ENCODE measurements at places on chromosomes 2 and 18.
A peak's percentile ranks its signal among the peaks of the same experiment; 100 is the strongest.

DNA sequence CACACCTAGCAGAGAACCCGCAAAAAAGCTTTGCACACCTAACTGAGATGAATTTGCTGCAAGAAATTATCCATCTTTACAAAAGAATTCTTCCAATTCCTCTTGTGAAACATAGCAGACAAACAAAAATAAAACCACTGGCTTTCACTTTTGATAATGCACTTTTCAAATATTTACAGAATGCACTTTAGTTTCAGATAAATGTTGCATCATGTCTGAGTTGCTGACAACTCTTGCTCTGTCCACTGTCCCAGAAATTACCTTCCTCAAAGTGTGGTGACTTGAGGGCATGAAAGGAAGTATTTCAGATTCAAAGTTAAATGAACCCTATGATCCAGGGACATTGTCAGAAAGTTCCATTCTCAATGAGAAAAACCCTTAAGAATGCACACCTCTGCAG lies 256.2 kb upstream of the PARD3B start:
- no peak for DNase-seq

DNA sequence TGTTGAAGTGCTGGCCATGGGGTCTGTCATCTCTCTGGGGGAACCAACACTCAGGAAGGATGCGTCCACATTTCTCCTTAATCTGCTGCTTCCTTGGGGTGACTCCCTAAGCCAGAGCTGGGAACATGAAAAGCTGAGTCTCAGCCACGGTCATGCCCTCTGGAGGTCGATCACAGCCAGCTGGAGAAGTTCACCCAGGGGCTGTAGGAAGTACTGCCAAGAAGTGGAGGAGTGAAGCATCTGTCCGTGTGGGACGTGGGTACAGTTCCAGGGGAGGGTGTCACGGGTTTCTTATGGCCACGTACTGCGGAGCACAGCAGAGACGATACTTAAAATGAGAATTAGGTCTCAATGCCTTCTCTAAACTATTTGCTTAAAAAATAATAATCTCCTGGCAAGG lies 42.4 kb upstream of the IGFBP2 start:
- DNase-seq: no peak

DNA sequence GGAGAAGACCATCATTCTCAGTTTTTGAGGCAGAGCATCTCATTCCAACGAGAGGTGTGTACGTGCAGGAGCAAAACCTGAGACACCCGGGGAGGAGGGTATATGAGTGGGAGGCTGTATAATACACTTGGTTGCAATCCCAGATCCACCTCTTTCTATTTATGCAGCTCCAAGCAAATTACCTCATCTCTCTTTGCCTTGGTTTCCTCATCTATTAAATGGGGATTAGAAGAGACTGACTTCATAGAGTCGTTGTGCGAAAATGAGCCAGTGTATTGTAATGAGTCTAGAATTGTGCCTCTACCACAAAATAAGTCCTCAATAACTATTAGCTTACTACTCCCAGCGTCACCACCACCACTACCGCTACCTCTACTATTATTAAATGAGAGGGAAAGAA lies 40.1 kb downstream of the TGOLN2 start:
- DNase-seq: no peak

GRCh38 chr2:7691961-7692656 lies 774.9 kb downstream of the RNF144A start:
- peak; percentile 56 for DNase-seq

DNA sequence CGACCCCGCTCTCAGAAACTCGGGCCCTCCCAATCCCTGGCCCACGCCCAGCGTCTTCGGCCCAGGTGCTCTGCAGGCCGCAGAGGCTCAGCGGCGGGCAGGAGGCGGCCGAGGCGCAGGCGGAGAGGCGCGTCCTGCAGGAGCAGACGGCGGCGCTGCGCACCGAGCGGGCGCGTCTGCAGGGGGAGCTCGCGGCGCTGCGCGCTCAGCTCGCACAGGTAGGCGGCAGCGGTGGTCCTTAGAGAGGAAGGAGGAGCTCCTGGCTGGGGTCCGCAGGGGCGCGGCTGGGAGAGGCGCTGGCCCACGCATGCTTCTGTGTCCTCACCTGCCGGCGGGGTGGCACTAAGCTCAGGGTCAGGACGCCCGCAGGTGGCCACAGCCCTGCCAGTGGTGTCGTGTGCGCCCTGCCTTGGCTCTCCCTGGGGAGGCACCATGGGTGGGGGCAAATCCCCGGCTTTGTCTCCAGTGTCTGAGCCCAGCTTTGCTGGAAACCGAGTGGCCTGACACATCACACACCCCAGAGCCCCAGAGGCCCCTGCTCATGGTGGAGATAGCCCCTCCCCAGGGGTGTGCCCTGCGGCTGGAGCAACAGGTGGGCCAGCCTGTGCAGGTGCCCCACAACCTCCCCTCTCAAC lies 14.9 kb upstream of the SNED1 start:
- peak; percentile 42 for DNase-seq

- no peak for DNase-seq
These were observed 134.2 kb downstream of the RAPGEF4 start for GRCh38 chr2:172869861-172870260.

DNA sequence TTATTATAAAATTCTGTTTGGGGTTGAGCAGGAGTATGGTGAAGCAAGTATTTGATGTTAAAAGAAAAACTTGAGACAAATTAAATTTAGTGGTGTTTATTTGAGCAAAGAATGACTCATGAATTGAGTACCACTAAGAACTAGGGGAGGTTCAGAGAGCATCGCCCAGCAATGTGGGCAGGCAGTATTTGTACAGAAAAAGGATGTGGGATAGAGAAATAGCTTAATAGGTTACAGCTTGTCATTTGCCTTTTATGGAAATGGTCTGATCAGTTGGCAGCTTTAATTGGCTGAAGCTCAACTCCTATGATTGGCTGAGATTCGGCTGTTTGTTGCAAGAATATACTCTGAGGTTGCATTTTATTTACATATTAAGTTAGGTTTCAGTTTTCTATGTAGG lies 68.2 kb downstream of the LRATD1 start:
- peak; percentile 57 for DNase-seq

GRCh38 chr2:176643646-176644045 lies 374.4 kb downstream of the MTX2 start:
- DNase-seq: peak; percentile 79

DNA sequence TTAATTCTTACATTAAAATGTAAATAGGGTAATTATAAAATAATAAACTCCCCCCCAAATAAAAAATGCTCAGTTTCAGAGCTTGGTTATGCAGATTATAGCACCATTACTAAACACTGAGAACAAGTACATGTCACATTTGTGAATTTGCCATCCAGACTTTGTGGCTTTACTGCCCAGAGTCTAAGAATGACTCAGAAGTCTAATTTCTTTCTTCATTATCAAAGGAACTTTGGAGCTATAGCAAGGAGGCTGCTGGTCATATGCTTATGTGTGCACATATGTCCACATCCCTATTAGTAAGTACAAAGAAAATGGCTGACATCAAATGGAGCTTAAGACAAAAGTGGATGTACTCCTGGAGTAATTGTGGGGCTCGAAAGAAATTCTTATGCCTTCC lies 248.5 kb upstream of the SESTD1 start:
- peak; percentile 15 for DNase-seq
